ENCODE measurements at places on chromosomes 3 and 15. TPM values are rescaled to one million over a fixed set of nuclear protein-coding genes. Genes with fewer than 3 reads are reported as not detected.

DNA sequence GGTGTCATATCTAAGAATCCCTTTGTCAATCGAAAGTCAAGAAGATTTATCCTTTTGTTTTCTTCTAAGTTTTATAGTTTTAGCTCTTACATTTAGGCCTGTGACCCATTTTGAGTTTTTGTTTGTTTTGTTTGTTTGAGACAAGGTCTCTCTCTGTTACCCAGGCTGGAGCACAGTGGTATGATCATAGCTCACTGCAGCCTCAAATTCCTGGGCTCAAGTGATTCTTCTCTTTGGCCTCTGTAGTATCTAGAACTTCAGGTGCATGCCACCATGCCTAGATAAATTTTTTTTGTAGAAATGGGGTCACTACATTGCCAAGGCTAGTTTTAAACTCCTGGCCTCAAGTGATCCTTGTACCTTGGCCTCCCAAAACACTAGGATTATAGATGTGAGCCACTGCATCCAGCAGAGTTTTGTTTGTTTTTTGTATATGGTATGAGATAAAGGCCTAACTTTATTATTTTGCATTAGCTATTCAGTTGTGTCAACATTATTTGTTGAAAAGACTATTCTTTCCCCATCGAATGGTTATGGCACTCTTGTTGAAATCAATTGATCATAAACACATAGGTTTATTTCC is 5.8 kb upstream of the MYO5C start:
- no peaks in the 10 kb centered on the region for H3K36me3 ChIP-seq
- H3K27me3 ChIP-seq = no peaks in the 10 kb centered on the region
- H3K4me1 ChIP-seq = peaks cover 4% of the 10 kb centered on the region
- H3K4me3 ChIP-seq = no peak overlapping the region
- H3K27ac ChIP-seq = no peak overlapping the region

- DNase-seq = no peak
- H3K36me3 ChIP-seq = no peaks in the 10 kb centered on the region
- no peak overlapping the region for H3K4me3 ChIP-seq
- no peaks in the 10 kb centered on the region for H3K27me3 ChIP-seq
These were observed 7.0 kb downstream of the SFMBT1 start for GRCh38 chr3:53038679-53039375.

GRCh38 chr3:71583566-71584393 is at the start of gene FOXP1:
Gene FOXP1, minus strand, starts transcription at chr3:71583728. Its CDS starts 385,347 bp downstream, at chr3:71198381.
- peak within 1 kb of the TSS; percentile 97 for H3K27ac ChIP-seq
- H3K4me3 ChIP-seq = peak within 1 kb of the TSS; percentile 85
- H3K4me1 ChIP-seq = peaks cover 13% of the 10 kb centered on the region
- DNase-seq = peak; percentile 64

GRCh38 chr3:70854108-70854507 is 541.7 kb upstream of the MDFIC2 start:
- H3K27ac ChIP-seq = no peak overlapping the region
- no peaks in the 10 kb centered on the region for H3K36me3 ChIP-seq
- H3K27me3 ChIP-seq = no peaks in the 10 kb centered on the region
- H3K4me3 ChIP-seq = no peak overlapping the region

DNA sequence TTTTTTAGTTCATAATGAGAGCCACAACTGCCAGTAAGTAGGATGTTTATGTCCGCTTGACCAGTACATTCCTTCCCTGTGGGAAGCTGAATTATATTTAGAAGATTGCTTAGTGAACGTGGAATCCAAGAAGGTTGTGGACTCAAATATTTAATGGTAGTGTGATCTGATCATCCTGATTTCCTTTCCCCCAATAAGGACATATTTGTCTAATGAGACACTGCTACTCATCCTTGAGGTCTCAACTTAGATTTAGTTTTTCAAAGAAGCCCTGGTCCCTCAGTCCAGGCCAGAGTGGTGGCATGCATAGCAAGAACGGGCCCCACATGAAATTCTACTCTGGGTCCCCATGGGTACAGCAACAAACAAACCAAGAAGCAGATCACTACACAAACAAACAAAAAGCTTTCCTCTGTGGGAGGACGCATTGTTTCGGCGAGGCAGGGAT is 60.8 kb downstream of the USP13 start:
- no peaks in the 10 kb centered on the region for H3K4me1 ChIP-seq
- H3K27me3 ChIP-seq = no peaks in the 10 kb centered on the region
- no peak overlapping the region for H3K4me3 ChIP-seq
- no peak overlapping the region for H3K27ac ChIP-seq

DNA sequence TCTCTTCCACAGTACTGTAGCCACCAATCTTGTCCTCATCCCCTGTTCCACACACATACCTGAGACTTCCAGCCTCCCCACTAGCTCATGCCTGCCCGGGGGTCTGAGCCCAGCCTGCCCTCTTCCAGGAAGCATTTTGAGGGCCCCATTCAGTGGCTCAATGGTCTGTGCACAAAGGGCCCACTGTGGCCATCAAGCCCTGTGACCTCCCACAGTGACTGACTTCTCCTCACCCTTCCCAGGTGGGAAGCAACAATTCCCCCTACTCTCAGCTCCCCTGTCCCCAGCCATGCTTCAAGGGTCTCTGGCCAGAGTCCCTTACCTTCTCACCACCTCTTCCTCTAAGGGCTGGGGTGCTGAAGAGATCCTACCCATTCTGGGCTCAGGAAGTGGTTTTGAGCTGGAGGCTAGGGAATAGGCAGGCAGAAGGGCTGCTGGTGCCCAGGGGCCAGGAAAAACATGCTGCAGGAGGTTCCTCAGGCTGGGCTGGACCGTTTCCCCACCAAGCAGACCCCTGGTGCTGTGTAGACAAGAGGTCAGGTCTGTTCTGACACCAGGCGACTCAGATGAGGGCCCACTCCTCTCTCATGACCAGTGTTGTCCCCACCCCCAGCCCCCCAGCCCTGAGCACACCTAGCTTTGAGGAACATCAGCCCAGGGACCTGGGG is 3.0 kb upstream of the KLF15 start:
- no peaks in the 10 kb centered on the region for H3K36me3 ChIP-seq
- H3K27ac ChIP-seq = no peak overlapping the region
- DNase-seq = no peak
- H3K4me3 ChIP-seq = no peak overlapping the region
- peaks cover 4% of the 10 kb centered on the region for H3K4me1 ChIP-seq

The CMTM8 gene
- total RNA-seq = 3.2 TPM

The GP9 gene
- total RNA-seq = not detected
